CD4-positive, alpha-beta T cell treated with Interferon gamma for 1 hour (primary cell): ENCODE measurements at places on chromosomes 13 and 19.
A peak's percentile ranks its signal among the peaks of the same experiment; 100 is the strongest.

DNA sequence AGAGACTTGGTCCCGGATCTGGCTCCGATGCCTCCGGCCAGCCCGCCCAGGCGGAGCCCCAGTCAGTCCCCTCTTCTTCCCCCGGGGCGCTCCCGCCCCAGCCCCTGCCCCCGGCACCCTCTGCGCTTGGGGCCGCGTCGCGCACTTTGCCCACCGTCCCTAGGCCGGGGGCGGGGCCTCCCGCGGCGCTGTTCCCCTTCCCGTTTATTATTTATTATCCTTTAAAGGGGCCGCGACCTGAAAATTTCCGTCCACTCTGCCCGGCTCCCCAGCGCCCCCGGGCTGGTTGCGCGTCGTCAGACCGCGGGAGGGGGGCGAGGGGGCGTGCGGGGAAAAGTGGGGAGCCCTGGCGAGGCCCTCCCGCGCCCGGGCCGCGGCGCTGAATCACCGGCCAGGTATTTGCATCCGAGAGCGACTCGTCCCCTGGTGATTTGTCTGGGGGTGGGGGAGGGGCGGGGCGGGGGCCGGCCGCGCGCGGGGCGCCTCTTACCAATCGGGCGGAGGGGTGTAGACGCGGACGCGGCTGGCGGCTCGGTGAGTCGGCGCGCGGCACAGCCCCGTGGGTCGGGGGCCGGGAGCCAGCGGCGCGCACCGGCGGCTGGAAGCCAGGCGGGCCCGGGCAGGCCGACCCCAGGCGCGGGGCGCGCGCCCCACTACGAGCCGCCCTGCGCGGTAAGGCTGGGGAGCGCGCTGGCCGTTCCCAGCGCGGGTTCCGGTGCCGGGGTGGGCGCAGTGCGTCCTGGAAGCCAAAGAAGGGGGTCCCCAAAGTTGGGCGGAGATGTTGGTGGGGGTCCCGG lies at the start of gene ARID3A:
ARID3A (plus strand) TSS at position 510 of the 797 bp plus-strand sequence. CDS start 3,494 bp downstream, outside the sequence.
- DNase-seq = peak; percentile 66

DNA sequence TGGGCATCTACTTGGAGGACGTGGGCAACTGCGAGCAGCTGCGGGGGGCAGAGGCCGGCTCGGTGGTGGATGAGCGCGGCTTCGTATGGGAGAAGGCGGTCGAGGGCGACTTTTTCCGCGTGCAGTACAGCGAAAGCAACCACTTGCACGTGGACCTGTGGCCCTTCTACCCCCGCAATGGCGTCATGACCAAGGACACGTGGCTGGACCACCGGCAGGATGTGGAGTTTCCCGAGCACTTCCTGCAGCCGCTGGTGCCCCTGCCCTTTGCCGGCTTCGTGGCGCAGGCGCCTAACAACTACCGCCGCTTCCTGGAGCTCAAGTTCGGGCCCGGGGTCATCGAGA lies 10.3 kb upstream of the STRN4 start:
- no peak for DNase-seq

DNA sequence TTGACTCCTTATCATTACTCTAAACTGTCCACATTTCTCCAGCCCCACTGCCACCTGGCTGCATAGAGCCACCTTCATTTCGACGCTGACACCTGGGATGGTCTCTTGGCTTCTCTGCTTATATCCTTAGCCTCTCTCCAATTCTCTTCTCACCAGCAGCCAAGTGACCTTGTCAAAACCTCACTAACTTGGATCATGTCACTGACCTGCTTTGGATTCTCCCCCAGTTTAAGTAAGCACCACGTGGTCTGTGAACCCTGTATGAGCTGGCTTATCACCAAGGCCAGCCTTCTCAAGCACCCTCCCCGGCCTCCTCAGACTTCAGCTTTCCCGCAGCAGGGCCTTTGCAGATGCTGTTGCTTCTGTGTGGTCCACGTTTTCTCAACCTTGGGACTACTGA lies 12.3 kb upstream of the GGACT start:
- no peak for DNase-seq

- no peak for DNase-seq
Measured at GRCh38 chr13:27634791-27635190, 13.1 kb downstream of the POLR1D start.

- peak; percentile 68 for DNase-seq
Measured at GRCh38 chr19:11963566-11964355, 1.1 kb upstream of the ZNF763 start.

GRCh38 chr19:996051-996838 lies 4.0 kb upstream of the GRIN3B start:
- peak; percentile 88 for DNase-seq

- no peak for DNase-seq
Measured at GRCh38 chr13:72983085-72983768, 75.6 kb upstream of the KLF5 start.

- DNase-seq = peak; percentile 73
Measured at GRCh38 chr13:113187263-113187669, 21.2 kb downstream of the PCID2 start.

DNA sequence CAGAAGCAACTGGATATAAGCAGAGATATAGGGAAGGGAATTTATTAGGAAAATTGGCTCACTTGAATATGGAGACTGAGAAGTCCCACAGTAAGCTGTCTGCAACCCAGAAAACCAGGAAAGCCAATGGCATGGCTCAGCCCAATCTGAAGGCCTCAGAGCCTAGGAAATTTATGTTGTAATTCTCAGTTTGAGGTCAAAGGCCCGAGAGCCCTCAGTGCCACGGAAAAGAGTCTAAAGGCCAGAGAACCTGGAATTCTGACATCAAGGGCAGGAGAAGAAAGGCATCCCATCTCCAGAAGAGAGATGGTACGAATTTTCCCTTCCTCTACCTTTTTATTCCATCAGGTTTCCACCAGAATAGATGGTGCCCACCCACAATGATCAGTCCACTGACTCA lies 20.1 kb upstream of the RXFP2 start:
- DNase-seq = no peak

DNA sequence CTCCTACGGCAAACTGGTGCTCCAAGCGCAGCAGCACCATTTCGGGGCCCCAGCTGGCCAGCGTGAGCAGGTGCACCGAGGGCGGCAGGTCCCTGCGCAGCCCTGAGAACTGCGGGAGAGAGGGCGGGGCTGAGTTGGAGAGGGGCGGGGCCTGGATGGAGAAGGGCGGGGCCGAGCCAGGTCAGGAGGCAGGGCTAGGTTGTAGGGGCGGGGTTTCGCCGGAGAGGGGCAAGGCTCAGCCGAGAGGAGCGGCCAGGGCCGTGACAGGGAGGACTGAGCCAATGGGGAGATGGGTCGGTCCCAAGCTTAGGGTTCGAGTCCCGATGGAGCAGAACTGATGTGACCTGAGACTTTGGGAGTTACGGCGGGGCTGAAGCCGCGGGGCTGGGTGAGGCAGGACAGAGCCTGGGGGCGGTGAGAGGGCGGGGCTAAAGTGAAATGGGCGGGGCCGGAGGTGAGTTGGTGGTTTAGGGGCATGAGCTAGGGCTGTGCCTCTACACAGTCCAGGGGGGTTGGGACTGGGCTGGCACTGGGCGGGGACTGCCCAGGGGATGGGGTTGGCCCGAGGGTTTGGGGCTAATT lies 19.0 kb downstream of the MAN2B1 start:
- peak; percentile 56 for DNase-seq

DNA sequence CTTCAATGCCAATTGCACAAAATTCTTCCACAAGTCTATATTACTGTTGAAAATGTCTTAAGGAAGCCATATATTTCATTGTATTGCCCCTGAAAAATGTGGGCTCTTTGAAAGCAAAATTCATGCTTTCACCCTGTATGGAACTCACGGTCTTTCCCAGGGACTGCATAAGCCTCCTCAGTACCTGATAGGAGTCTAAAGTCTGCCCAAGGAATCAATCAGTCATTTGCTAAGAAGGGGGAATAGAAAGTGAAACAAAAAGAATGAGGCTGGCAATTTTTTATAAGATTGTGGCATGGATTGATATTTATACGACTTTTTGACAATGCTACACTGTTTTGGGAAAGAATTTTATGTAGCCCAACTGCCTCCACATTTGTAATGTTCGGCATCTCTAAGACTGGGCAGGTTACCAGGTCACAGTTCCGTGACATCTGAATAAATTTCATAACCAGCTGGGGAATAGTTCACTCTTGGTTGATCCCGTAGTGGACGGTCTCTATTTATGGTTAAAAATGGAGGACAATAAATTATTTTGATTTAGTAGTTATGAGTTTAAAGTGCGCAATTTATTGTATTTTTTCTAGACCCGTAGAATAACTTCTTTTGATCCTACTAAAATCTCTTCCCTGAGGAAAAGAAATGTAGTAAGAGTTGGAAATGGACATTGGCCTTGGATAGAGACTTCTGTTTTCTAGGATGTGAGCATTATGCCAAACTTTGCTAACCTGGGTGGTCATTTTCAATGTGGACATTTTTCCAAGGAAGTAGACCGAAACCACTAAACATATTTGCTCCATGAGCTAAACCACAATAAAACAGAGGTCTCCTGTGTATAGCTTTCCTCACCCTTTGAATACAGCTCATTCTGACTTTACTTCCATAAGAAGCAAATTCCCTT lies 1585.4 kb downstream of the EFNB2 start:
- no peak for DNase-seq
